ENCODE measurements at places on chromosomes 1 and 21. TPM values are rescaled to one million over a fixed set of nuclear protein-coding genes. Genes with fewer than 3 reads are reported as not detected.
A peak's percentile ranks its signal among the peaks of the same experiment; 100 is the strongest.

DDR2 gene
- 0.43 TPM for polyA plus RNA-seq

STMN1 gene
- 82.8 TPM for polyA plus RNA-seq

GBP6 gene
- polyA plus RNA-seq = 4.7 TPM

KCNK2 gene
- 0.17 TPM for polyA plus RNA-seq

C1orf141 gene
- not detected for polyA plus RNA-seq

DNAH14 gene
- 2.5 TPM for polyA plus RNA-seq

OR2AK2 gene
- not detected for polyA plus RNA-seq

DNA sequence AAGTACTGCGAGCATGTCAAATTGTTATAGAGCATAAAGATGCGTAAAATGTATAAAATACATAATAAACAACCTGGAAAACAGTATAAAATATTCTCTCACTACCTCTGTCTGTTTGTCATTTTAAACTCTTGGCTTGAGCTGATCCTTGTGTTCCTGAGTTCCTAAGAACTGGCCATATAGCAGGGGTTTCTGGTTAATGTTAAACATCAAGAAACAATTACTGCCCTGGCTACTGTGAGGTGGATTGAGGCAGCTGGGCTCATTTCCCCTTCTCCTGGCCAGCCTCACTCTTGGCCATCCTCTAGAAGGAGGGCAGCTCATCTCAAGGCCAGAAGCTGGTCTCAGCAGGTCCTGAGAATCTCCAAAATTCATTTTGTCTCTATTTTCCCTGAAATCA, 297.3 kb upstream of the USP24 start:
- H3K27ac ChIP-seq = no peak overlapping the region
- no peak overlapping the region for H3K4me3 ChIP-seq
- no peaks in the 10 kb centered on the region for H3K36me3 ChIP-seq
- DNase-seq = no peak
- H3K27me3 ChIP-seq = no peaks in the 10 kb centered on the region

DNA sequence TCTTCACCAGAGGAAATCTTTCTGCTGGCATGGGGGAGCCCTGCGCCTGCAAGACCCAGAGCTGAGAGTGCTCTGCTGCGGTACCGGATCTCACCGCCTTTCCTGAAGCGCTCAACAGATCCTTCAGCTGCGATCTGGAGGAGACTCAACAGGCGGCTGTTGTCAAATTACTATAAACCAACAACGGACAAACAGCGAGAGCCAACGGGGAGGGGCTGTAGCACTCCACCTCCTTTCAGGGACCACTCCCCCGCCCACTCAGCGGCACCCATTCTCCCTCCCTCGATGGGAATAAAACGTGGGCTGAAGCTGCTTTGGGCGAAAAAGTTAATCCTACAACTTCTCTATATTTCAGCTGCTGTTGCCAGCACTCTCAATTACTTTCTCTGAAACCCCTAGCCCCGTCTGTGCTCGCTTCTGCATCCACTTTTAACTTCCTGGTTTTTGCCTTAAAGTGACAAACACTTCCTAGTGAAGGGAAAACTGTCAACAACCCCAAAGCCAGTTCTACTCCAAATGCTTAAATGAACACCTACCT, at the start of gene FMO5:
TSS of gene FMO5 (minus strand) at position 147 of the 538 bp plus-strand sequence. CDS start 310 bp downstream, outside the sequence.
- no peaks in the 10 kb centered on the region for H3K27me3 ChIP-seq
- H3K27ac ChIP-seq = peak within 1 kb of the TSS; percentile 31
- H3K4me3 ChIP-seq = peak within 1 kb of the TSS; percentile 90
- peaks cover 7% of the 10 kb centered on the region for H3K4me1 ChIP-seq
- no peaks in the 10 kb centered on the region for H3K36me3 ChIP-seq
- no peak for DNase-seq

GRCh38 chr1:162541619-162542141, 19.8 kb upstream of the UAP1 start:
- peak; percentile 88 for DNase-seq
- peak overlapping the region; percentile 22 for H3K4me3 ChIP-seq
- peaks cover 53% of the 10 kb centered on the region for H3K4me1 ChIP-seq
- peak overlapping the region; percentile 90 for H3K27ac ChIP-seq

GRCh38 chr1:18823438-18823837, 36.0 kb downstream of the TAS1R2 start:
- peaks cover 3% of the 10 kb centered on the region for H3K4me1 ChIP-seq
- no peak overlapping the region for H3K27ac ChIP-seq
- H3K27me3 ChIP-seq = peaks cover 20% of the 10 kb centered on the region
- no peak overlapping the region for H3K4me3 ChIP-seq
- DNase-seq = no peak

- H3K4me1 ChIP-seq = no peaks in the 10 kb centered on the region
- no peak for DNase-seq
- no peaks in the 10 kb centered on the region for H3K36me3 ChIP-seq
- no peak overlapping the region for H3K27ac ChIP-seq
- no peaks in the 10 kb centered on the region for H3K27me3 ChIP-seq
Measured at GRCh38 chr1:104874044-104874443, 1124.3 kb downstream of the AMY1C start.

DNA sequence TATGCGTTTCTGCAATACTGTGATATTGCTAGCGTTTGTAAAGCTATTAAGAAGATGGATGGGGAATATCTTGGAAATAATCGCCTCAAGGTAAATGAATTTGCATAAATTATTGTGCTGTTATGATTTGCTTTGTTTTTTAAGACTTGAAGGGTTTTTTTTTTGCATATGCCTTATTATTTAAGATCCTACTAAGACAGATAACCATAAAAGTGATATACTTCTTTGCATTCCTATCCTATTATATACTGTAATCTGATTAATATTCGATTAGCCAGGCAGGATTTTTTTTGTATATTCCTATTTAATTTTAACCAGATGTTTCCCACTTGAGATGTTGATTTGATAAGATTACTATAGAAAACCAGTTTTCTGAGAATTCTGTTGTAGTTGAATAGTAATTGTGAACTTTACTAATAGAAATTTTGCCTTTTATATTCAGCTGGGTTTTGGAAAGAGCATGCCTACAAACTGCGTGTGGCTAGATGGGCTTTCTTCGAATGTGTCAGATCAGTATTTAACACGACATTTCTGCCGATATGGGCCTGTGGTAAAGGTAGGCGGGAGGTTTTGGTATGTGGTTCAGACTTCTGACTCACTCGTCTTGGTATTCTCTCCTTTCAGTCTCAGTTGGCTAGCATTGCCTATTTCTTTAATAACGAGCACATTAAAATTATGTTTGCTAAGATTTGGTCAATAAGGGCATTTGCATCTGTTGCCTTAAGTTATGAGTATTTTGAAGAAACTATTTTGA, 56.8 kb downstream of the ZBTB17 start:
- peak overlapping the region; percentile 62 for H3K27ac ChIP-seq
- DNase-seq = peak; percentile 41
- no peak overlapping the region for H3K4me3 ChIP-seq

DNA sequence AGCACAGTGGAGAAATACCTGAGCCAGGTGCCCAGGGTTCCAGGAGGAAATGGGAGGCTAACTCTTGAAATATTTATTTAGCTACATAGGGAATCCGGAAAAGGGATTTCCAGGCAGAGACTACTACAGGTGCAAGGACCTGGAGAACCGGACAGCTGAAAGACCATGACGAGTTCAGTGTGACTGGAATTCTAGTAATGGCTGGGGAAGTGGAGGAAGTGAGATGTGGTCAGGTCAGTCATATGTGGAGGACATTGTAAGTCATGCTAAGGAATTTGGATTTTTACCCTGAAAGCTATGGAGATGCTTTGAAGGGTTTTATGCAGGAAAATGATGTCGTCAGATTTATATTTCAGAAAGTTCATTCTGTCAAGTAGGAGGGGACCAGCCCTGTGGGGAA, 1.8 kb downstream of the CAP1 start:
- peaks cover 43% of the 10 kb centered on the region for H3K4me1 ChIP-seq
- no peak for DNase-seq
- no peaks in the 10 kb centered on the region for H3K27me3 ChIP-seq
- H3K27ac ChIP-seq = no peak overlapping the region
- peak overlapping the region; percentile 100 for H3K4me3 ChIP-seq

- H3K27me3 ChIP-seq = no peaks in the 10 kb centered on the region
- no peak overlapping the region for H3K4me3 ChIP-seq
Measured at GRCh38 chr1:19037659-19038058, 81.2 kb upstream of the IFFO2 start.

- no peaks in the 10 kb centered on the region for H3K27me3 ChIP-seq
- DNase-seq = peak; percentile 26
- no peak overlapping the region for H3K27ac ChIP-seq
- peaks cover 14% of the 10 kb centered on the region for H3K36me3 ChIP-seq
- peaks cover 23% of the 10 kb centered on the region for H3K4me1 ChIP-seq
Measured at GRCh38 chr1:19203440-19203839, 6.6 kb downstream of the UBR4 start.

- H3K4me1 ChIP-seq = no peaks in the 10 kb centered on the region
- no peak overlapping the region for H3K27ac ChIP-seq
- no peaks in the 10 kb centered on the region for H3K36me3 ChIP-seq
- H3K4me3 ChIP-seq = no peak overlapping the region
- no peak for DNase-seq
- no peaks in the 10 kb centered on the region for H3K27me3 ChIP-seq
Measured at GRCh38 chr21:33866826-33867225, 48.8 kb downstream of the ATP5PO start.

GRCh38 chr1:241695246-241696171, 43.4 kb downstream of the WDR64 start:
- no peaks in the 10 kb centered on the region for H3K4me1 ChIP-seq
- H3K27me3 ChIP-seq = no peaks in the 10 kb centered on the region
- no peak overlapping the region for H3K4me3 ChIP-seq
- no peaks in the 10 kb centered on the region for H3K36me3 ChIP-seq

- no peaks in the 10 kb centered on the region for H3K36me3 ChIP-seq
- no peak overlapping the region for H3K27ac ChIP-seq
- no peaks in the 10 kb centered on the region for H3K27me3 ChIP-seq
- DNase-seq = no peak
- no peak overlapping the region for H3K4me3 ChIP-seq
Measured at GRCh38 chr1:161379071-161379470, 11.4 kb upstream of the CFAP126 start.

DNA sequence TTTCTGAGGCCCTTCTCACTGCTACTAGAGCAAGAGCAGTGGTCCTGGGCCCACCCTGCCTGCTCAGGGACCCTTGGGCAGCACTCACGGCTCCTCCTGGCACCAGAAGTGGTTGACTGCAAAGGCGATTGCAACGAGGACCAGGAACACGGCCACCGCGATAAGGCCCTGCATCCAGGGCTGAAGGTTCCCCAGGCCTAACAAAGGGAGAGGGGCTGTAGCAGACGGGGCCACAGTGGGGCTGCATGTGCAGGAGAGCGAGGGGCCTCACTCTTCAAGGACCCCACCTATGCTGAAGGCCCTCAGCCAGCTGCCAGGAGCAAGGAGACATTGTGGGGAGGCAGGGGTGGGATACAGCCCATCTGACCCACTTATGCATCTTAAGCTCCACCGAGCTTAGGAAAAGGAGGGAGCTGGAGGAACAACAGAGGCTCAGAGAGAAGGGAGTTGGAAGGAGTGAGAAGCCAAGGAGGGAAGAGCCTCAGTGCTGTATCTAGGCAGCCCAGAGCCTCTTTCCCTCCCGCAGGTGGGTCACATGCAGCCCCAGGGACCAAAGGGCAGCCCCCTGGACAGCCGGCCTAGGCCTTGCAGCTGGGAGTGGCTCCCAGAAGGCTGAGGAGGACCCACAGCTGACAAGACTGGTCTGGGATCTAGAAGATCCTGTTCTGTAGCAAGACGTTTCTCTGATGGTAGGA, 2.5 kb downstream of the PDZK1IP1 start:
- H3K4me3 ChIP-seq = no peak overlapping the region
- H3K36me3 ChIP-seq = no peaks in the 10 kb centered on the region
- DNase-seq = no peak
- H3K4me1 ChIP-seq = peaks cover 26% of the 10 kb centered on the region
- no peak overlapping the region for H3K27ac ChIP-seq
- no peaks in the 10 kb centered on the region for H3K27me3 ChIP-seq
